Glomerular endothelial cell (primary cell): ENCODE measurements at places on chromosomes 3 and 15. TPM values are rescaled to one million over a fixed set of nuclear protein-coding genes. Genes with fewer than 3 reads are reported as not detected.

- DNase-seq, result no peak
Observed at GRCh38 chr3:130992344-130992743, 34.3 kb downstream of the ASTE1 start.

DNA sequence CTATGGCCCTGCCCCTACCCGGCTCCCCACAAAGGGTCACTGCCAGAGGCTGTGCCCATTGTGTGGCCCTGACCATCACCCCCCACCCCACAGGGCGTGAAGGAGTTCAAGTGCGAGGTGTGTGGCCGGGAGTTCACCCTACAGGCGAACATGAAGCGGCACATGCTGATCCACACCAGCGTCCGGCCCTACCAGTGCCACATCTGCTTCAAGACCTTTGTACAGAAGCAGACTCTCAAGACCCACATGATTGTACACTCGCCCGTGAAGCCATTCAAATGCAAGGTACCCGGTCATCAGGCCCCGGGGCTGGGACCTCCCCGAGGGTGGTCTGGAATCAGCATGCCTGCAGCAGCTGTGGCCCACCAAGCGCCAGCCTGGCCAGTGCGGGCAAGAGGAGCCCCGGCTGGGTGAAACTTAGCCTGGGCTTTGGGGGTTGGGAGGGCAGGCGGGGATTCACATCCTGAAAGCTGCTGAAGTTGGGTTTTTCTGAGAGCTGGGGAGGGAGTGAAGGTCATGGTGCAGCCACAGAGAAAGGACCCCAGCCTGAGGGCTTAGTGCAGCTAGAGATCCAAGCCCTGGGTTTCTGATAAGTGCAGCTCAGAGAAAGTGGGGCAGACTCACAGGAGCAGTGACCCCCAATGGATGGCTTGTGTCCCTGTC is 29.2 kb downstream of the IDH2 start:
- no peak for DNase-seq

TNFAIP8L3 gene
- total RNA-seq, result 19.1 and 46.6 TPM in 2 replicates

GRCh38 chr15:97989299-97989698 is 28.8 kb downstream of the ARRDC4 start:
- DNase-seq, result no peak

GRCh38 chr15:33934921-33935320 is 33.4 kb upstream of the CHRM5 start:
- no peak for DNase-seq

DNA sequence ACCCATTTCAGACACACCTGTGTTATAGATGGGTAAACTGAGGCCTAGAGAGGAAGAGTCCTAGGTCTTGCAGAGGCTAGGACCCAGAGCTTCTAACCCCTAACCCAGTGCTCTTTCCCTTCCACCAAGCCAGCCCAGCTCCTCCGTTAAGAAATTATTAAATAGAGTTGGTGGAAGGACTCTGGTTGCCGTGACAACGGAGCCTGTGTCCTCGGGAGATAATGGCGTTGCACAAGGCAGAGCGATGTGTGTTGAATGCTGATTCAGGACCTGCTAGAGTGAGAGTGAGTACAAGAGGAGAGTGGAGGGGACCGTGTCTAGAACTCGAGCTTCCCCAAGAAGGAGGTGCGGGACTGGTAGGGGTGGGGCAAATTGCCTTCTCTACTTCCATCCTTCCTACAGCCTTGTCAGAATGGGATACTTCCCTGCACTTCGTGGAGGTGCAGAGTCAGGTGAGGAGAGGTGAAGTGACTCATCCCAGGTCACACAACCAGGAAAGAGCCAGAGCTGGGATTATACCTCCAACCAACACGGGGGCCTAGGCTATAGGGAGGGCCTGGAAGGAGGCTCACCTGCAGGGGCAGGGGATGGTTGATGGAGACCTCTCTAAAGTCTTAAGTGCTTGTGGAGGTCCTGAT is 8.6 kb downstream of the SLC6A1 start:
- no peak for DNase-seq

GRCh38 chr3:105349684-105350387 is 16.9 kb upstream of the ALCAM start:
- no peak for DNase-seq

GRCh38 chr3:110550511-110550910 is 521.1 kb upstream of the NECTIN3 start:
- no peak for DNase-seq

DNA sequence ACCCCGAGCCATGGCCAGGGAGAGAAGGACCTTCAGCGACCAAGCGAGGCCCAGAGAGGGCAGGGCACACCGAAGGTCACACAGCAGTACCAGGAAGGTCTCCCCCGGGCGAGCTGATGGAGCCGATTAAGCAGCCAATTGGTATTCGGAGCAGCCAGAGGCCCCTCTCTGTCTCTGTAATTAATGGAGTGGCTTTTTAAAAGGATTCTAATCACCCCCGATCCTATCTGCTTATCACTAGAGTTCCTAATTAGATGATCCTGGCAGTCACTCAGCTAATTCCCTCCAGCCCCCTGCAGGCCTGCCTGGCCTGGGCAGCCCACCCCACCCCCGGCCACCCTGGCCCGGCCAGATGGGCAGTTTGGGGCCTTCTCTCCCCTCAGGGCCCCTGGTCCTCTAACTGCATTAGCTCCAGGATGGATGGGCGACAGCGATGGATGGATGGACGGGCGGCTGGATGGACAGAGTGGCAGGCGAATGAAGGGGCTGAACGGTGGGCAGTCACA is 1.6 kb upstream of the DNAJB8 start:
- DNase-seq, result no peak

ABI3BP gene
- total RNA-seq, result 0.39 and 7.3 TPM in 2 replicates

DNA sequence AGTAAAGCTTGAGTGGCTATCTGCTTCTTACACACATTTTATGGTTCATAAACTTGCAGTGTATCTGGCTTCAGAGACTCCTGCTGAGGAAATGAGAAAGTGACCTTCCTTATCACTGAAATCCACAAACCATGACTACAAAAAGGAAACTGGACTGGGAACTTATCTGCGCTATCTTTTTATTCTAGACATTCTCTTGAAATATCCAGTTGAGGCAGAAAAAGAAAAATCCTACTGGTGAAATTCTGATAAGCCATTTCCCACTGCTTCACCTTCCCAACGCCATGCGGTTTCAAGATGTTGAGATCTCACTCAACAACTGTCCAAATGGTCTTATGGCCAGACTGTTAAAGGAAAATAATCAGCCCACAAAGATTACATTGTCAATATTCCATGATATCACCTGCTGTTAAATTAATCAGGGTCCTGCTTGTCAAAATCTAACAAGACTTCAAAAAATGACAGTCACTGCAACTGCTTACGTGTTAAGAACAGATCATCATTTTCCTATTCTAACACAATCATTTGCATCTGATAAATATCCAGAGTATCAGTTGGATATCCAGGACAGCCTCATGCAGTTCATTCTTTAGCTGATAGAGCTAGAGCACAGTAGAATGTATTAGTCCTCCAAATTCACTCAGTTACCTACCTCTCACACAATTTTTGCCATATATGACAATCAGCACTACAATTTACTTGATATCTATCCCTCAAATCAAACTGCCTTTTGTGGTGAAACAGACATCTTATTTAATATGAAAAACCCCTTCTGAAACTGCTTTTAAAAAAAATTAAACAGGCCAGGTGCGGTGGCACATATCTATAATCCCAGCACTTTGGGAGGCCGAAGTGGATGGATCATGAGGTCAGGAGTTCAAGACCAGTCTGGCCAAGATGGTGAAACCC is 538.1 kb downstream of the MAGI1 start:
- no peak for DNase-seq

- DNase-seq, result no peak
Observed at GRCh38 chr3:13657660-13658435, 108.9 kb downstream of the FBLN2 start.

- DNase-seq, result no peak
Observed at GRCh38 chr3:150911771-150912170, 6.5 kb upstream of the MINDY4B start.

DNA sequence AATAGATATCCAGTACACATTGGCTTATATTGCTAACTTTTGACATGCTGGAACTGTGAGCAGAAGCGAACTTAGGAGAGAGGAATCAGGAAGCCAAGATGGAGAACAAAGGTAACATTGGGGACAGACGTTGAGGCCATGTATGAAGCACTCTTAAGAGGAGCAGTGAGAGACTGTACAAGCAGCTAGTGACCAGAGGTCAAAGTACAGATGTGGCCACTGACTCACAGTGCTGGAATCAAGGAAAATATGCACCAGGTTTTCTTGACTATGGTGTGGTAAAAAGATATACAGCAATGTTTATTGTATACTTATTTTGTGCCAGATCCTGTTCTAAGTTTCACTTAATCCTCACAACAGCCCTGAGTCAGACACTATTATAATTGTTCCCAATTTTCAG is 2.0 kb upstream of the IL20RB start:
- no peak for DNase-seq

FRMD5 gene
- total RNA-seq, result 3.2 and 5.1 TPM in 2 replicates
